ENCODE measurements at places on chromosomes 4 and X.

DNA sequence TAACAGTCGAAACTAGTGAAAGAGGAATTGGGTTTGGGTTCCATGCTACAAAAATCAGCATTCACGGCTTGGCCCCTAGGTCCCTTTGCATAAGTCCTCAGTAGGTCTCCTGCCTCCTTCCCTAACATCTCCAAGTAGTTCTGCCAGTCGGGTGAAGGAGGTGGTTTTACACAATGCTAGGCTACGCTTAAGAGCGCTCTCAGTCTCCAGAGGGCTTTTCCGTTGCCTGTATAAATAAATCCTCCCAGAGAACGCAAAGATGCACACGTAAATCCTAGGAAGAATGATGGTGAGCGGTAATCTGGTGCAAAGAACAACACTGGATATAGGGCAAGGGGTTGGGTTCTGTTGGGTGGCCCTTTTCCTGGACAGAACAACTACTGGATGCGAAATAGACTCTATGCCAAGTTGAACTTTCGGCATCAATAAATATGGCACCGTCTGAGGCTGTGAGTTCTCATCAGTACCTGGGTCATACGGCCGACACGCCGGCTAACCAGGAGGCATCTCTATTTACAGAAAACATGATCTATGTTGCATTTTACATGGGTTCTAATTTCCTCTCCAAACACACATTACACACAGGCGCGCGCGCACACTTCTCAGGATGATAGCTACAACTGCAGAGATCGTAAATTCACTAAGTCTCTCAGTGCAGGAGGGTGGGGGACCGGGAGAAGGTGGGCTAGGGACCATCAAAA lies 1.3 kb downstream of the CAMK2D start:
- DNase-seq, result no peak

DNA sequence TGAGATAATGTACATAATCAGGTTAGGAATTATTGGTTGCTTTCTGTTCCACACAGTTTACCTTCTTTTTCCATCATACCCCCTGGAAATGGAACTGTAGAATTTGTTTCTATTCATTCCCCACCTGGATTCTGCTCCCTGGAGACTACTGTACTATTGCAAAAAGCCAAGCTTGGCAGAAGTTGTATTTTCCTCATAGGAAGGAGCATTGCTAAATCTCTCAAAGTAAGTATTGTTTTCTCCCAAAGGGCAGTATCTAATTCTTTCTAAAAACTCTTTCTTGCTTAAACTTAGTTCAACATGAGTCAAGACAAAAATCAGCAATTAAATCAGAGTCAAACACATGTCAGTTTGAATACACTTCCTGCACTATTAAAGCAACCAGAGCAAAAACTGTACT lies 136.2 kb downstream of the CDS1 start:
- DNase-seq, result no peak

- DNase-seq, result no peak
Observed at GRCh38 chr4:85720735-85721134, 245.8 kb downstream of the ARHGAP24 start.

DNA sequence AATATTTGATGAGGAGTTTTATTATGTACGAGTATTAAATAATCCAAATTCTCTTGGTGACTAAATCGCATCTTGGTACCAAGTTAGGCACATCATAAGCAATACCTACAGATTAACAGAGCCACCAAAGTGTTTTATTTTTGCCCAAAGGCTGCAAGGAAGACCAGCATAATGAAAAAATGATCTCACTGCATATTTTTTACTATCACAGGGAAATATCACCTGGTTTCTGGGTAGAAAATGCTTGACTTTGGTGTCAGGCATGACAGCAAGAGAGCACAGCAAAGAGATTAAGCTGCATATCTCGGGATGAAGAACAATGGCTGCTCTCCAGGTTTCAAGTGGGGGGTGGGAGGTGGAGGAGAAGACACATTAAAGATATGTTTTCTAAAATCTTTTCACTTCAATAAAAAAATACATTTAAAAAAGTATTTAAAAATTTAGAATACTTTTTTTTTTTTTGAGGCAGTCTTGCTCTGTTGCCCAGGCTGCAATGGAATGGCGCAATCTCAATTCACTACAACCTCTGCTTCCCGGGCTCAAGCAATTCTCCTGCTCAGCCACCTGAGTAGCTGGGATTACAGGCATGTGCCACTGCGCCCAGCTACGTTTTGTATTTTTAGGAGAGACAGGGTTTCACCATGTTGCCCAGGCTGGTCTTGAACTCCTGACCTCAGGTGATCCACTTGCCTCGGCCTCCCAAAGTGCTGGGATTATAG lies 86.1 kb downstream of the FRYL start:
- no peak for DNase-seq

DNA sequence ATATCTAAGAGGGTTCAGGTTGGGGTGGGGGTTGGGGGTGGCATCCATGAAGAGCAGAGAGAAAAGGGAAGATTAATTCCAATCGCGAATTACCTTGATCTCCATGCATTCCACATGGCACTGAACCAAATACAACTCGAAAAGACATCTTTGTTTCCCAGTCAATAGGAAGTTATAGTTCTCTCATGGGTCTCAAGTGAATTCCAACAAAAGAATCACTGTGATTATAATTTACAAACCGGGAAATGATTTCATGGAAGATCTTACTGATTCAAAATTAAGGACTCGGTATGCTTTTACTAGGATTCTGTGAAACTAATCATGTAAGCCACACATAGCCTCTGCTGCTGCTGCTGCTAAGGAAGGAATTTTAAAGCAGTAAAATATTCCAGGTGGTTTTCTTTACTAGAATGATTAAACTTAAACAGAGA lies 26.6 kb upstream of the AMELX start:
- no peak for DNase-seq

- no peak for DNase-seq
Observed at GRCh38 chr4:101031971-101032370, 315.4 kb downstream of the PPP3CA start.

- DNase-seq, result no peak
Observed at GRCh38 chr4:2051086-2051485, 8.0 kb upstream of the NAT8L start.

DNA sequence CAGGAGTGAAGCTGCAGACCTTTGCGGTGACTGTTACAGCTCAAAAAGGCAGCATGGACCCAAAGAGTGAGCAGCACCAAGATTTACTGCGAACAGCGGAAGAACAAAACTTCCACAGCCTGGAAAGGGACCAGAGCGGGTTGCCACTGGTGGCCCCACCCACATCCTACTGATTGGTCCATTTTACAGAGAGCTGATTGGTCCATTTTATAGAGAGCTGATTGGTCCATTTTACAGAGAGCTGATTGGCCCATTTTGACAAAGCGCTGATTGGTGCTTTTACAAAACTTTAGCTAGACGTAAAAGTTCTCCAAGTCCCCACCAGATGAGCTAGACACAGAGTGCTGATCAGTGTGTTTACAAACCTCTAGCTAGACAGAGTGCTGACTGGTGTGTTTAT lies 134.2 kb upstream of the FRG1 start:
- DNase-seq, result no peak

DNA sequence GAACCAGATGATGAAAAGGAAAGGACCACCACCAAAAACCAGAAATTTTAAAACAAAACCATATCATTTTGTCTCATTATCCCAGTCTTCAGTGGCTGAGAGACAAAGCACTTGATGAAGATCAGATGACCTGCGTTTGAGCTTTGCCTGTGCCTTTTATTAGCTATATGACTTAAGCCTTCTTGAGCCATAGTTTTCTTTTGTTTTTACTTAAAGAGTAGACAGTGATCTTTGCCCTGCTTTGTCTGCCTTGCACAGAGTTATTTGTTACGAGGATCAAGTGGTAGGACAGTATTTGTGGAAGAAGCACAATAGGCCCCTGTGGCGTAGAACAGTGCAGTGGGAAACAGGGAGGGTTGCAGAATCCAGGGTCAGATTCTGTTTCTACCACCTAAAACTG lies 89.9 kb downstream of the SLC10A6 start:
- no peak for DNase-seq

DNA sequence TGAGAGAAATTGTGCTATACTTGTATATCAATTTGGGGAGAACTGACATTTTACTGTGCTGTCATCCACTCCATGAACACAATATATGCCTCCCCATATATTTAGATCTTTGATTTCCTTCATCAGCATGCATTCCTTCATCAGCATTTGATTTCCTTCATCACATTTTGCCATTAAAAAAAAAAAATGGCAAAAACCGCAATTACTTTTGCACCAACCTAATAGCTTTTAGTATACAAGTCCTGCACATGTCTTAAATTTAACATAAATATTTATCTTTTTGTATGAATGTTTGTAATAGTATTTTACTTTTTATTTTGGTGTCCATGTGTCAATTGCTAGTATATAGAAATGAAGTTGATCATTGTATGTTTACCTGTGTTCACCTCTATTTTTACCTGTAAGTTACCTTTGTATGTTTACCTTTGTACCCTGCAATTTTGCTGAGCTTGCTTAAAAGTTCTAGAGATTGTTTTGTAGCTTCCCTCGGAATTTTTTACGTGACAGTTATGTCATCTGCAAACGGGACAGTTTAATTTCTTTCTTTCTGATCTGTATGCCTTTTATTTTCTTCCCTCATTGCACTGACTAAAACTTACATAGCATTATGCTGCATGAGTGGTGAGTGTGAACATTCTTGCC lies 86.2 kb downstream of the CPEB2 start:
- no peak for DNase-seq

- no peak for DNase-seq
Observed at GRCh38 chr4:17055788-17056187, 157.3 kb upstream of the LDB2 start.

DNA sequence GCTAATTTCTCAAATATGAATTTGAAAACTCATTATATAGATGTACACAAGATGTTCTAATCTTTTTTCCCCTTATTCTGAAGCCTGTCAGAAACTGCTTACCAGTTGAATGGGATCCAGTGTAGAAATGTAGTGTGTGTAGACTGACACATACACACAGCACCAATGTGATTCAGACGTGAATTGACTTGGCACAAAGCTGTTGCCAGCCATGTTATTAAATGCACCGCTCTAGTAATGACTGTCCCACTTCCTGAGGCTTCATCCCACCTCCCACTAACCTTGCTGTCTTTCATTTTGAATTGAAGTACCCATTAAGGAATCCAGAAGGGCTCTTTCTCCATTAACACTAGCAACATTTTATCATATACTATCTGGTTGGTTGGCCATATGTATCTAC lies 146.6 kb downstream of the PPA2 start:
- no peak for DNase-seq

GRCh38 chr4:141016117-141016798 lies 117.0 kb downstream of the RNF150 start:
- DNase-seq, result no peak

DNA sequence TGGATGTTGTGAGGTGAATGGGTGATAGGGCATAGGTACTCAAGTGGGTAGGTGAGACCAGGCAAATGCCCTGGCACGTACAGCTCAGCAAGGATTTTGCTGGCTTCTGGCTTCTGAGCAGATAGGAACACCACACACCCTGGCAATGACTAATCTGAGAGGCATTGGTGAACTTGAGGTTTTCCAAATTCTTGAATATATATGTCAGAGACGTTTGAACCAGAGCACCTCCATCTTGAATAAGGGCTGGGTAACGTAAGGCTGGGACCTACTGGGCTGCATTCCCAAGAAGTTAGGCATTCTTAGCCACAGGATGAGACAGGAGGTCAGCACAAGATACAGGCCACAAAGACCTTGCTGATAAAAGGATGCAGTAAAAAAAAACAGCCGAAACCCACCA lies 204.5 kb downstream of the NLGN4X start:
- no peak for DNase-seq

GRCh38 chr4:82287720-82288119 lies 86.1 kb downstream of the HNRNPD start:
- DNase-seq, result no peak

- DNase-seq, result no peak
Observed at GRCh38 chrX:134801267-134801666, 143.0 kb upstream of the PLAC1 start.

GRCh38 chrX:22674932-22675331 lies 324.8 kb upstream of the DDX53 start:
- no peak for DNase-seq

DNA sequence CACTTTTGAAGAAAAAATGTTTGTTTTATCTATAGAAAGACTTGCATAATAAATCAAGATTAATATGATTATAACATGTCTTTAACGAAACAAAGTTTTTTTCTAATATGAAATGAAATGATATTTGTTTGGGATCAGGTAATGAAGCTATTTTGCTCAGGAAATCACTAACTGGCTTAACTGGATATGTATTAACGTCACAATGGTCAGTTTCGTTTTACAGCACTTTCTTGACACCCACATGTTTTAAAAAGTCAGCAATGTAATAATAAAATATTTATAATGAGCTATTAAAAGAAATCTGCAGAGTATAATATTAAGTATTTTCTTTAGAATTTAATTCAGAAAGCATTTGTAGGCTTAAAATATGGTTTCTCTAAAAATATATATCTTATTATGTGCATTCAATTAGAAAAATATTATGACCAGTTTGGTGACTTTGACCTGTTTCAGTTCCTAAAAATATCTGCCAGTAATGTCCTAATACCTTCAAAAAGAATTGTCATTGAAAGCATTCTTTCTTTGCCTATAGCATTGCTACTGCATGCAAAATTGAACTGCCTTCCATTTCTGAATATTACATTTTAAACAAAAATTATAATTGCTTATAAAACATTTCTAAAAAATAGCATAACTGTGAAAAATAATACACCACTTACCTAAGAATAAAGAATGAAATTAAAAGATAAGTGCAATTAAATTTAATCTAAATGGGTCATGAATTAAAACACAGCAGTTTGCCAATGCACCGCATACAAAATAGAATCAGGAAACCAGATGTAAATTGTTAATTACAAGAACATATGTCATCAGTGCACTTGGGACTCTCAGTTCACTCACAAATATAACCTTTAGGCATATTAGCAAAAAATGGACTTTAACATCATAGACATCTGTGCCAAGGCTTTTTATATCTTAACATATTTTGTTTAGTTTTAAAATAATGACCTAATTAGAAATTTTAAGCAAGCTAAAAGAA lies 31.6 kb downstream of the TIGD2 start:
- no peak for DNase-seq

- no peak for DNase-seq
Observed at GRCh38 chrX:26722666-26723428, 506.9 kb downstream of the MAGEB5 start.

- no peak for DNase-seq
Observed at GRCh38 chr4:151865744-151866591, 105.2 kb upstream of the GATB start.

DNA sequence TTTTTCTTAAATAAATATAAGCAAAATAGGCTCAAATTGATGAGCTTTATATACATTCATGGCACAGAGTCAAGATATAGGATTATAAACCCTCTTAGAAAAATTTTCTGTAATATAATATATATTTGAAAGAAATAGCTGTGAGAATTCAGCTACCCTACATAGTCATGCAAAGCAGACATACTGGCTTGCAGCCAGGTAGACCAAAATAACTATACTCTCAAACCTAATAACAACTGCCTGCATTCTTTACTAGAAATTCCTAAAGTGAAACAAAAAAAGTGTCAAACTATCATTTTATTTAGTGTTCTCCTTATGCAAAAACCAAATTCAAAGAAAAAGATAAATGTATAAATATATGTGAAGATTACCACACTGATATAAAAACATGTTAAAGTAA lies 1390.2 kb downstream of the C4orf33 start:
- DNase-seq, result no peak

Data from stimulated activated CD8-positive, alpha-beta memory T cell treated with anti-CD3 and anti-CD28 coated beads, Interleukin-7, amount 100 ng/mL, for 48 hours (primary cell).